ENCODE measurements at places on chromosomes 6 and 20. TPM values are rescaled to one million over a fixed set of nuclear protein-coding genes. Genes with fewer than 3 reads are reported as not detected.

GRCh38 chr20:11651138-11651537 is 266.6 kb upstream of the BTBD3 start:
- H3K27me3 ChIP-seq, result no peaks in the 10 kb centered on the region
- no peak overlapping the region for H3K27ac ChIP-seq
- DNase-seq, result no peak
- no peak overlapping the region for H3K4me3 ChIP-seq
- no peaks in the 10 kb centered on the region for H3K36me3 ChIP-seq

DNA sequence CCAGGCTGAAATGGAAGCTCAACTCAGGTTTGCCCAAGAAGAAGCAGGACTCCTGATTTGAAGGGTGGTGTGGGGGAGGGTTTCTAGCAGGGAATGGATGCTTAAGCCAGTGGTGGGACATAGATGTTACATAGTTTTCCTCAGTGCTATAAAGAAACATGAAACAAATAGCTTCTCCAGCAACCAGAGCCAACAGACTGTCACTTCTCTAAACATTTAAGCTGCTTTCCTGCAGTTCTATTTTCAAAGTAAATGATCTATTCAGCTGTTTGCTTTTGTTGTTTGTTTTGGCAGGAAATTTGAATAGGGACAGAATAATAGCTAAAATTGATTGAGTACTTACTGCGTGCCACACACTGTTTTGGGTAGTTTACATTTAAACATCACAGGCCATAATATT is 169.0 kb downstream of the UST start:
- no peaks in the 10 kb centered on the region for H3K36me3 ChIP-seq
- H3K27ac ChIP-seq, result no peak overlapping the region
- no peak for DNase-seq
- no peaks in the 10 kb centered on the region for H3K4me1 ChIP-seq
- no peaks in the 10 kb centered on the region for H3K27me3 ChIP-seq
- H3K4me3 ChIP-seq, result no peak overlapping the region

DNA sequence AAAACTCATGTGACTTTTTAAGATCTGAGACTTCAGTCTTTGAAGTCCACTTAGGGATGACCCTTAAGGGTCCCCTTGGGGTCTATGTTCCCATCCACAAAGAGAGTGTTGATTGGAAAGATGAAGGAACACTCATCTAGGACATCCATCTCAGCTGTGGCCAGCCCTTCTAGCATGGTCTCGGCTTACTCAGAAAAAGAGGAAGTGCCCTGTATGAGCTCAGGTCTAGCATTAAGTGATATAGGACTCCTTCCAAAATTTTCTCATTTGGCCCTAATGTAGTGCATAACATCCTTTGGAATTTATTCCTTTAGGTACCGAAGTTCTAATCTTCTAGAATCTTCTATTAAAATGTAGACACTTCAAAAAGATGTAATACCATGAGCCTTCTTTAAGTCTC is 77.4 kb downstream of the NDUFAF5 start:
- no peak overlapping the region for H3K27ac ChIP-seq
- H3K4me1 ChIP-seq, result no peaks in the 10 kb centered on the region
- H3K36me3 ChIP-seq, result no peaks in the 10 kb centered on the region
- H3K4me3 ChIP-seq, result no peak overlapping the region
- H3K27me3 ChIP-seq, result no peaks in the 10 kb centered on the region

- H3K27me3 ChIP-seq, result no peaks in the 10 kb centered on the region
- no peak for DNase-seq
- no peak overlapping the region for H3K27ac ChIP-seq
- H3K4me3 ChIP-seq, result no peak overlapping the region
- no peaks in the 10 kb centered on the region for H3K4me1 ChIP-seq
Observed at GRCh38 chr6:38326837-38327236, 312.9 kb downstream of the BTBD9 start.

DNA sequence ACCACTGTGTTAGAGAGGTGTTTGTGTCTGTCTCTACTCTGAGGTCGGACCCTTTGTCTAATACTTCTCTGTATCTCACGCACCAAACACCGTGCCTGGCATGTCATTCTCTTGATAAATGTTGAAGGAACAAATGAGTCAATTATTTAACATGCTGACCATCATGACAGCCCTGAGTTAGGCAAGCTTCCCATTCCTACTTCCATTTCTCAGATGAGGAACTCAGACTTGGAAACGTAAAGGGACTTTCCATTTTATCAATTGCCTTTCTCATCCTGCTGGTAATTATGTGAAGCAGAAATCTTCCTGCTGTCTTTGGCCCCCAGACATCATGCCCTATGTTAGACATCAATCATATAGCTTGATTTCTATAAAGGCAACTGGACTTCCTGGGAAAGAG is 227.0 kb upstream of the ECI2 start:
- H3K27me3 ChIP-seq, result no peaks in the 10 kb centered on the region
- H3K4me1 ChIP-seq, result peaks cover 12% of the 10 kb centered on the region
- H3K27ac ChIP-seq, result no peak overlapping the region
- H3K4me3 ChIP-seq, result no peak overlapping the region
- H3K36me3 ChIP-seq, result no peaks in the 10 kb centered on the region
- DNase-seq, result no peak

GRCh38 chr20:3738111-3739053 is 5.9 kb downstream of the HSPA12B start:
- H3K36me3 ChIP-seq, result no peaks in the 10 kb centered on the region
- H3K4me1 ChIP-seq, result no peaks in the 10 kb centered on the region
- DNase-seq, result no peak

Gene TMEM200A
- 3.4 TPM for total RNA-seq

- no peak overlapping the region for H3K27ac ChIP-seq
- H3K4me3 ChIP-seq, result no peak overlapping the region
- H3K27me3 ChIP-seq, result no peaks in the 10 kb centered on the region
- no peaks in the 10 kb centered on the region for H3K4me1 ChIP-seq
Observed at GRCh38 chr6:44967481-44967880, 360.6 kb upstream of the RUNX2 start.

DNA sequence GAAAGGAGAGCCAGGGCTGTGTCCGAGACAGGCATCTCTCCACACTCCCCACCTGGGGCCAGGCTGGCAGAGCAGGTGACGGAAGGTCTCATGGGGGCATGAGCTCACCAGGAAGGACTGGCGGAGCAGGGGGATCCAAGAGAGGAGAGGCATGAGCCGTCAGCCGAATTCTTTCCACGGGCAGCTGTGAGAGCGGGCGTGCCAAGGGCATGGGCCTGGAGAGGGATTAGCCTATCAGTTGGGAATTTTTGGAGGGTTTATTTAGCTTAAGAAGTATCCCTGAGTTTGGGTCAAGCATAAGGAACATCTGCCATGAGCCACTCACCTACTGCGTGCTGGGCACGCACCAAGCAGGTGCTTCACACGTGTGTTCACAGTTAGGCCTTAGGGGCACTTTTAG is 60.2 kb upstream of the ZNFX1 start:
- no peaks in the 10 kb centered on the region for H3K4me1 ChIP-seq
- H3K27me3 ChIP-seq, result no peaks in the 10 kb centered on the region
- no peak overlapping the region for H3K4me3 ChIP-seq
- H3K27ac ChIP-seq, result no peak overlapping the region
- no peaks in the 10 kb centered on the region for H3K36me3 ChIP-seq

Gene SPATA25
- 23.1 TPM for total RNA-seq

DNA sequence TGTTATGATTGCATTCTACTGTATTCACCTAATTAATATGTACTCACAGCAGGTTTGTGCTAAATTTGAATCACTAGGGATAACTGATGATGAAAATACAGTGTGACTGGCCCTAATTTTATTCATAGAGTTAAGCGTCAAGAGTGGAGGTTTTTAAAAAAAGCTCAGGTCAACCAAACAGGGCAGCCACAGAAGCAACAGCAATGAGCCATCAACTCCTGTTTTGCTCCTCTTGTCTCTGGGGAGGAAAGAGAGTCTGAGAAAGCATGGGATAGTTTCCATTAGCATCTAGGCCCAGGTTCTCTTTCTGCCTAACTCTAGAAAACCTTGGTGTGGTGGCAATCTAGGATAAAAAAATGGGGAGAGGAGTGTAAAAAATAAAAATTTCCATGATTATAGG is 122.1 kb downstream of the OGFRL1 start:
- H3K27me3 ChIP-seq, result no peaks in the 10 kb centered on the region
- no peak for DNase-seq
- H3K4me3 ChIP-seq, result no peak overlapping the region
- H3K27ac ChIP-seq, result no peak overlapping the region
- H3K4me1 ChIP-seq, result peaks cover 8% of the 10 kb centered on the region
- H3K36me3 ChIP-seq, result no peaks in the 10 kb centered on the region

DNA sequence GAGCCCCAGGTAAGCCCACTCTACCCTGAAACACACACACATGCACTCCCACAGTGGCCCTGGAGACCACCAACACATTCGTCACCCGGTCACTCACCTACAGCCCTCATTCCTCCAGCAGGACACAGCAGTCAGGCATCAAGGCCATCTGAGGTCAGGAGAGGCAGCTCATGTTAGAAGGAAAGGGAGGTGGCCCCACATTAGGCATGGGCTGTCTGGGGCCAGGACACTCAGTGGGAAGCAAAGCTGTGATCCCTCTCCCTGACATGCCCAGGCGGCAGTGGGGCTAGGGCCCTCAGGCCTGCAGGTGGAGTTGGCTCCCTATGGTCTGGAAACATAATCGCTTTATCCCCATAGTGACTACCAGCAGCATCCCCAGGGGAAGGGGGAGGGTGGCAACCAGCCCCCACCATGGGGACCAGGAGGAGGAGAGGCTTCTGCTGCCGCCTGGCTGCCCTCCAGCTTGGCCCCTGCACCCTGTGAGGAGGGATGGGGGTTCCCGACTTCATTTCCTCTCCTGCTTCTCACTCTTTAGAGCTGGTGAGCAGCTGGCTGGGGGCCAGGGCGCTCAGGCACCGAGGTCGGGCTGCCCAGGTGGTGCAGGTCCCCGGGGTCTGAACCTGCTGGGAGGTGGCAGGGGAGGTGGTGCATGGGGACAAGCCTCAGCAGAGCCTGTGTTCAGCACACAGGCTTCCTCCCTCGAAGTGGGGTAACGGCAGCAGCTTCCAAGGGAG is 76.6 kb upstream of the CST7 start:
- DNase-seq, result no peak
- H3K4me1 ChIP-seq, result no peaks in the 10 kb centered on the region
- no peaks in the 10 kb centered on the region for H3K27me3 ChIP-seq
- no peaks in the 10 kb centered on the region for H3K36me3 ChIP-seq

Gene RTF2
- total RNA-seq, result 36.3 TPM

DNA sequence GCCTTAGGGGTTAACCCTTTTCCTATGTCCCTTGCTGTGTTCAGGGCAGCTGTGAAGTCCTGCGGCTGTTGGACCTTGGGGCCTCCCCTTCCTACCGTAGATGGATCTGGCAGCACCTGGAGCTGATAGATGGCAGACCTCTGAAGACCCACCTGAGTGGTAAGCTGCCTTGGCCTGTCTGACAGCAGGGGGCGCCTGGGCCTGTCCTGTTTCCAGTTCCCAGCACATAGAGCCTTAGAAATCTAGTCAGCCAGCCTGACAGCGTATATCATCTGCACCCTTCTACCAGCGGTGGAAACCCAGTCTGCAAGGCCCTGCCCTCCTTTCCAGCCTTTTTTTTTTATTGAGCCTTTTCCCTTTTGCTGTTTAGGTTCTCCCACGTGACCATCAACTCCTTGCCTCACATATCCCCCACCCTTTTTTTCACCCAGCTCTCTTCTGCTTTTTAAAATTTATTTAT is 26.6 kb downstream of the CNBD2 start:
- H3K27me3 ChIP-seq, result no peaks in the 10 kb centered on the region
- no peaks in the 10 kb centered on the region for H3K36me3 ChIP-seq
- no peak overlapping the region for H3K27ac ChIP-seq
- no peaks in the 10 kb centered on the region for H3K4me1 ChIP-seq

DNA sequence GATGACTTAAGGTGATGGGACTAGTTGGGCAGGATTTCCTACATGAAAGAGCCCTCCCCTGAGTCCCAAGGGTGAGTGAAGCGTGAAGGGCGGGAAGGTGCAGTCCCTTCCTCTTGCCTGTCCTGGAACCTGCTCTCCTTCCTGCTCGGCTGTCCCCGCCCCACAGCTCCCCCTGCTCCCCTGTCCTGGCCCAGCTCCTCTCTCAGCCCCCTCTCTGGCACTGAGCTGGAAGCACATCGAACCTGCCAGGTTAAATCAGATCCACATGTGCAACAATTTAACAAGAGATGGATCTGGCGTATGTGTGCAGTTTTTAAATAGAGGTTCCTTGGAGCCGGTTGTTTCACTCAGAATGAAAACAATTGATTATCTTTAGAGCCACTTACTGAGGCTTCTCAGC is 95.0 kb downstream of the LRFN2 start:
- no peaks in the 10 kb centered on the region for H3K36me3 ChIP-seq
- no peak for DNase-seq
- no peaks in the 10 kb centered on the region for H3K27me3 ChIP-seq
- H3K4me1 ChIP-seq, result no peaks in the 10 kb centered on the region
- no peak overlapping the region for H3K4me3 ChIP-seq
- H3K27ac ChIP-seq, result no peak overlapping the region

Gene JPH2
- 6.6 TPM for total RNA-seq

Gene HAO1
- not detected for total RNA-seq

GRCh38 chr20:23497536-23497935 is 6.6 kb downstream of the CST8 start:
- no peaks in the 10 kb centered on the region for H3K4me1 ChIP-seq
- no peaks in the 10 kb centered on the region for H3K36me3 ChIP-seq

Gene MAS1
- not detected for total RNA-seq

DNA sequence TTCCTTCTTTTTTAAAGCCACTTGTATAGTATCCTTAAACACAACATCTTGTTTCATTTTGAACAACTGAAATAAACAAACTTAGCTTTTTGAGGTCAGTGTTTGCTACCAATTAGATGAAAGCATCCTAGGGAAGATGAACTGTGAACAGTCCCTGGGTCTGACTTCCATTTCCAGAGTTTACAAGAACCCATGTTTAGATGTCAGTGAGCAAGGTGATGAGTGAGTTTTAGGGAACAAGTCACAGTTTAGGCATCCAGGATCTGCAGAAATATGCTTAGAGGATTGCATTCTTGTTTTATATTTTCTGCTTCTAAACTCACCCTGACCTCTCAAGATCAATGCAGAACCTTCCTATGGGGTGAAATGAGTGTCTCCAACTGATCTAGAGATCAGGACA is 3.0 kb downstream of the ZC2HC1B start:
- H3K27ac ChIP-seq, result no peak overlapping the region
- no peaks in the 10 kb centered on the region for H3K4me1 ChIP-seq
- no peaks in the 10 kb centered on the region for H3K36me3 ChIP-seq
- H3K4me3 ChIP-seq, result no peak overlapping the region
- no peak for DNase-seq

Gene ACSS1
- 124 TPM for total RNA-seq

- no peaks in the 10 kb centered on the region for H3K4me1 ChIP-seq
- no peaks in the 10 kb centered on the region for H3K27me3 ChIP-seq
- no peak overlapping the region for H3K27ac ChIP-seq
- no peak overlapping the region for H3K4me3 ChIP-seq
- no peaks in the 10 kb centered on the region for H3K36me3 ChIP-seq
Observed at GRCh38 chr6:109429496-109429895, 10.9 kb downstream of the PPIL6 start.

DNA sequence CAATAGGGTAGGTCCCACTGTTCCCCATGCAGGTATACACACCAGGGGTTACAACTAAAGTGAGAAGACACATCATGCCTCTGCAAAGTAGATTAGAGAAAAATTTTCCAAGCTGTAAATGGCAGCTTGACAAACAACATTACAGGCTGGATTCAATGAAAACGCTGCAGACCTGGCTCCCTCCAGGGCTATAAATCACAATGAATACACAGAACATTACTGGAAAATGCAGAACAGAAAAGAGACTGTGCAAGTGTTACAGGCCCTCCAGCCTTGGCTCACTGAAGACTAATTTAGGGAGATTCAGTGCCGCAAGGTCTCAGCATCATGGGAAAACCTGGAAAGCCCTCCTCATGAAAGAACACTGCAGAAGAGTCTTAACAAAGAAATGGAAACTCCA is 207.8 kb downstream of the KHDC1L start:
- H3K27ac ChIP-seq, result no peak overlapping the region
- no peak for DNase-seq
- no peaks in the 10 kb centered on the region for H3K36me3 ChIP-seq
- no peaks in the 10 kb centered on the region for H3K4me1 ChIP-seq

Gene PRR18
- not detected for total RNA-seq
